ENCODE measurements at places on chromosomes 2 and 18. TPM values are rescaled to one million over a fixed set of nuclear protein-coding genes. Genes with fewer than 3 reads are reported as not detected.

DNA sequence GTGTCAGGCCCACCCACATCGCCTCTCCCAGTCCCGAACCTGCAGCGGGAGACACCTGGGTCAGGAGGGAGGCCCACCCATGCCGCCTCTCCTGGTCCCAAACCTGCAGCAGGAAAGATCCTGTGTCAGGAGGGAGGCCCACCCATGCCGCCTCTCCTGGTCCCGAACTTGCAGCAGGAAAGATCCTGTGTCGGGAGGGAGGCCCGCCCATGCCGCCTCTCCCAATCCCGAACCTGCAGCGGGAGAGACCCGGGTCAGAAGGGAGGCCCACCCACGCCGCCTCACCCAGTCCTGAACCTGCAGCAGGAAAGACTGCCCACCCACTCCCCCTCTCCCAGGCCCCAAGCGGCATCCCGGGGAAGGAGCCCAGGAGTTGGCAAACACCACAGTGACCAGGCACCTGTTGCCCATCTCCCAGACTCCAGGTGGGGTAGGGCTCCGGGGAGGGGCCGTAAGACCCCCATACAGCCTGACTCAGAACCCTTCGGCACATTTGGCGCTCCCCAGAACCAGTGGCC, 7.8 kb downstream of the SLC66A2 start:
- no peak for DNase-seq

RAB17 gene
- 0.55 TPM for total RNA-seq

DNA sequence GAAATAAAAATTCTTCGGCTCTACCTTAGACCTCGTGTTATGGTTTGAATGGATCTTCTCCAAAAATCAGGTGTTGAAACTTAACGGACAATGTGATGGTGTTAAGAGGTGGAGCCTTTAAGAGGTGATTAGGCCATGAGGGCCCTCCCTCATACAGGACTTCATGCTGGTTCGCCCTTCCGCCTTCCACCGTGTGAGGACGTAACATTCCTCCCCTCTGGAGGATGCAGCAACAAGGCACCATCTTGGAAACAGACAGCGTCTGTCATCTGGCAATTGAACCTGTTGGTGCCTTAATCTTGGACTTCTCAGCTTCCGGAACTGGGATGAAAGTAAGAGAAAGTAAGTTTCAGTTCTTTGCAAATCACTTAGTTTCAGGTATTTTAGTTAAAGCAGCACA, 126.3 kb upstream of the SPRED2 start:
- DNase-seq, result no peak

DNA sequence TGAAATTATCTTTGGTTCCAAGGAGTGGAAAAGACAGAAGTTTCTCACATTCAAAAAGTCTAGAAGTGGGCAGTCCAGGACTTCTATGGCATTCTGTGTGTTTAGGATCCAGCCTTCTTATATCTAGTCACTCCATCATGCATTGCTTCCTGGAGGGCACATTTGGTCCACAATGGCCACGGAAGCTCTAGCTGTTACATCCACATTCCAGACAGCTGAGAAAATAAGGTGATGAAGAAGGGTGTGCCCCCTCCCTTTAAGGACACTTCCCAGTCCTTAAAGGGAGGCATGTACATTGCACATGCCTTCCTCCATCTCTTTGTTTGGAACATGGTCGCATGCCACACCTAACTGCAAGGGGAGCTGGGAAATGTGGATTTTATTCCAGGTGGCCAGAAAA, 59.9 kb upstream of the BZW1 start:
- no peak for DNase-seq

DNA sequence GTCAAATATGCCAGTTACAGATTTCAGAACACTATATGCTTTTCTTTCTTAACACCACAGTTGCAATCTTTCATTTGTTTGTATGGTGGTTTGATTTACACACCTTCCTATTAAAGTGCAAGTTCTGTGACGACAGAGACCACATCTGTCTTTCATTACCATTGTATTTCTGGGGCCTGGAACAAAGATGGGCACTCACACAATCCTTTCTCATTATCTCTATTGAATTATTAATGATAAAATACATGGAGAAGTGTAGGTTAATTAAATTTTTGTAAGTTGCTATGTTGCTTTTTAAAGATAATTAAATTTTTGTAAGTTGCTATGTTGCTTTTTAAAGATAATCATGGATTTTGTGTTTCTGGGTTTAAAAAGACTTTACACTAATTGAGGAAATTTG, 79.9 kb downstream of the KCTD18 start:
- no peak for DNase-seq

- no peak for DNase-seq
Measured at GRCh38 chr2:213316001-213316735, 31.9 kb downstream of the SPAG16 start.

DNA sequence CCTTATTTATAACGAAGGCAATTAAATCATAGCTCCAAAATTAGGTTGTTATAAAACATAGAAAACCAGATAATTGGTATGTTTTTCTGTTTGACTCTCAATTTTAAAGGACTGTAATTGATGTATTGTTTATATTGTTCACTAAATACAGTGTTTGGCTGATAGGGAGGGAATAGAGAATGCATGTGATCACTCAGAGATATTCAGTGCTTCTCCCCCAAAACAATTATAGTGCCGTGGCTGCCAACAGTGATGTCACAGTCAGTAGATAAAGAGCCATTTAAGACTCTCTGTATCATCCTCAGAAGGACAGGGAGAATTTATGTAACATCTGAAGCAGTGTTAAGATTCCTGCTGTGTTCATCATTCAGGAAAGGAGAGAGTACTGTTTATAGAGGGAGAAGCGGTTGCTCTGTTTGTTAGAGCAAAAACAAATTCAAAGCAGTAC, 69.6 kb downstream of the PHLPP1 start:
- no peak for DNase-seq

- DNase-seq, result no peak
Measured at GRCh38 chr2:25032901-25033300, 9.0 kb upstream of the EFR3B start.

DNA sequence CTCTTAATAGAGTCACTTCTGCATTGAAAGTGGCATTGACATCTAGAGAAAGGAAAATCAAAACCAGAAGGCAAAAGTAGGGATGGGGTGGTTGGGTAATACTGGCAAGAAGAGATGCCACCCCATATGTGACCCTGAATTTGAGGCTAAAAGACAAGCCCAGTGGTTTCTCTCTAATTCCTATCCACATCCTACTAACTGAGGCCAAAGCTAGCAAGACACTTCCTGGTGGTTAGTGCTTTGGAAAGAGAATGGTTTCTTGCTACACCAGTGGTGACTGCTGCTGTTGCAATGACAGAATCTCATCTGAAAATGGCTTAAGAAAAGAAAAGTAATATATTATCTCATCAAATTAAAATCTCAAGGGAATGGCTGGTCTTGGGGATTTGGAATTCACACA, 640.6 kb downstream of the EPHA4 start:
- DNase-seq, result no peak
